Dermis blood vessel endothelial cell (primary cell): ENCODE measurements at places on chromosomes 2 and 18. TPM values are rescaled to one million over a fixed set of nuclear protein-coding genes. Genes with fewer than 3 reads are reported as not detected.

GRCh38 chr2:240159251-240159839 lies 18.9 kb upstream of the OTOS start:
- DNase-seq: no peak

- peak; percentile 4 for DNase-seq
Measured at GRCh38 chr2:163711258-163711657, 24.6 kb downstream of the FIGN start.

- DNase-seq: peak; percentile 63
Measured at GRCh38 chr2:118309946-118310680, 221.8 kb downstream of the INSIG2 start.

- no peak for DNase-seq
Measured at GRCh38 chr18:48835745-48836170, 115.0 kb downstream of the SMAD7 start.

Gene RGPD5
- total RNA-seq: 23.0 and 47.0 TPM in 2 replicates

Gene GALNT5
- total RNA-seq: under 0.01 and 0.09 TPM in 2 replicates

Gene IL37
- total RNA-seq: not detected in 2 replicates

Gene ILKAP
- 17.7 and 18.7 TPM in 2 replicates for total RNA-seq
